ENCODE measurements at places on chromosomes 3 and 15.

DNA sequence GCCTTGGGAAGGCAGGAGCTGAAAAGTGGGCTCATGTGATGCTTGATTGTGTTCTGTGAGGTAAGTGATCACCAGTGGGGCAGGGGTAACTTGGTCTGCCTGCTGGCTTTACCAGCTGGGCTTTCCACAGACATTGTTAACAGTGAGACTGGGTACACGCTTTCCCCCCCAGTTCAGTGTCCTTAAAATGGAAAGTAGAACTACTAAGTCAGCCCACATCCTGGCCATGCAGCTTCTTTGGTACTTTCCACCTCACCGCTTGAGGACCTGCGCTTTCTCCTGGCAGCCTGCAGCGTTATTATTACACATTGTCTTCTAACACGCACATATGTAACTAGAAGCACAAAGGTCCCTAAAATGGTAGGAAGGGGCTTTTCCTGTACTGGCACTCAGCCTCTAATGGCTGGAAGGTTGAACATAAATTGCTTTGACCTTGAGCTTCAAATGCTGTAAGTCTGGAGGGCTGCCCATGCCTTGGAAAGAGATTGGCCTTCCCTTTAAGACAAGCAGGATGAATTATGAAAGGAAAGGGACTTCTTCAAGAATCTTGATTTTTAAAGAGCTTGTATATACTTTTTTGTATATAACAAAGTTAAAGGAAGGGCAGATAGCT lies 216.1 kb upstream of the ROPN1 start:
- no peak for DNase-seq

GRCh38 chr15:74364936-74365597 lies 2.4 kb downstream of the CYP11A1 start:
- DNase-seq = no peak

DNA sequence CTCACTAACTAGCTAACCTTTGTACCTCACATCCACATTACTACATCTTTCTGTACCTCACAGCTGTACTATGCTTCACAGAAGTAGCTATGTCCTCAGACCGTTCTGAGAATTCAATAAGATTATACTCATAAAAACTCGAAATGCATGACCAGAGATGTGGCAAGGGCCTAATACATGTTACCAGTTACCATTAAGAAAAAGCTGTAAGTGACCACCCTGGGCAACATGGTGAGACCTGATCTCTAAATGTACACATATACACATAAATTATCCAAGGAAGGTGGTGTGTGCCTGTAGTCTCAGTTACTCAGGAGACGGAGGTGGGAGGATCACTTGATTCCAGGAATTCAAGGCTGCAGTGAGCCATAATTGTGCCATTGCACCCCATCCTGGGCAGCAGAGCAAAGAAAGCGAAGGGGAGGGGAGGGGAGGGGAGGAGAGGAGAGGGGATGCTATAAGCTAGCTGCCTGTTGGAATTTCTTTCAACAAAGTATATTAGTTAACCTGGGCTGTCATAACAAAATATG lies 482.6 kb upstream of the ZNF717 start:
- DNase-seq = peak; percentile 40

DNA sequence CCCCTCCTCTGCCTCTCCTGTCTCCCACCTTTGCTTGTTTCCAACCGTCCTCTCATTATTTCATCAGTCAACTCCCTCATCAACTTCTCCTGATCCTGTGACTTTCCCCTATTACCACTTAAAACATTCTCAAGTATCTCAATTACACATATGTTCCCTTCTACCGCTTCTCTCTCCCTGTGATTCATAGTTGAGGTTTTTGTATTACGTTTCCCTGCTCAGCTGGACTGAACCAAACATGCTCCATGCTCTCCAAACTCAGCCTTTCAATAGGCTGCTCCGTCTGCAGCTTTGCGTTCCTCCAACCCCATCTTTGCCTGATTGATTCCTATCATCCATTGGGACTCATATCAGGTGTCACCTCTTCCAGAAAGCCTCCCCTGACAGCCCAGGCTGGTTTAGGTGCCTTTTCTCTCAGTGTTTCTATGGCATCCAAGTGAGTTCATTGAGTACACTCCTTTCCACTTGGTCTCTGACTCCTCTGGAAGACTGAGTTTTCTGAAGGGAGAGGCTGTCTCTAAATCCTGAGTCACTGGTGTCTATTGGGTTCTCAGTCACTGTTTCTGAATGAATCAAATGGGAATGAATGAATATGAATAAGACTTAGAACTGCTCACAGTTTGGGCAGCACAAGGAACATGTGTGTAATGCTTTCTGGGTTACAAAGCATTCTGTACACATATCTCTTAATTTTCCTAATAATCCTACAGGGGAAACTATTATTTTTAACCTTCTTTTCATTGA lies 56.4 kb downstream of the PLD1 start:
- DNase-seq = no peak

- peak; percentile 43 for DNase-seq
These were observed 8.8 kb upstream of the CPOX start for GRCh38 chr3:98602078-98602678.

DNA sequence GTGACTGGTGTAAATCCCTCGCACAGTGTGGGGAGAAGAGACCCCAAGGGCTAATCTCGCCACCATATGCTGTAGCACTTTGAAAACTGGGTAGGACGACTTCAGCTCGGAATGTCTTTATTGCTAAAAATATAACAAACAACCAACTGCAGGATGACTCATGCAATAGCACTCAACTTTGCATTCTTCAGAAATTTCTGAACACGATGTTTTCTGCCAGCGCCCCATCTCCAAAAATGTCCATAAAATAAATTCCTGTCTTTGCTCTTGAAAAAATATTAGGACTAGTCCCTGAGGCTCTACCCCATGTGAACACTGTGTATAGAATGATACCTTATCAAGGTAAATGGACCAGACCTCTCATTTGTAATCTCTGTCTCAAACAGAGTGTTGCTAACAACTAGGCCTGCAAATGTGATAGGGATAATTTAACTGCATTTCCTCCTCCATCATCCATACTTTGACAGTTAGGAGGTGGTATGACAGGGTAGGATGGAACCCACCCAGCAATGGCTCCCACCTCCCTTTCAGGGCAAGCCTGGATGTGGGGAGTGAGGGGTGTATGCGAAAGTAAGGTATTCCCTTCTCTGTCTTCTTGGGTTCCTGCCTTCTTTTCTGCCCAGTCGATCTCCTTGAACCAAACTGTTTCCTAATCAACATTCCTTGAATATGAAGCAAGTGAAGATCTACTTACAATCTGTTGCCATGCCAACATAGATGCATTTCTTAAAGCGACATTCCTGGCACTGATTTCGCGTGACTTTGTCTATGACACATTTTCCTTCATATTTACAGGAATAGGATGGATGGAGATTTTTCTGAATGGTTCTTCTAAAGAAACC lies 201.1 kb downstream of the NR1D2 start:
- DNase-seq = no peak

GRCh38 chr3:196499061-196499460 lies 4.5 kb downstream of the RNF168 start:
- DNase-seq = no peak

DNA sequence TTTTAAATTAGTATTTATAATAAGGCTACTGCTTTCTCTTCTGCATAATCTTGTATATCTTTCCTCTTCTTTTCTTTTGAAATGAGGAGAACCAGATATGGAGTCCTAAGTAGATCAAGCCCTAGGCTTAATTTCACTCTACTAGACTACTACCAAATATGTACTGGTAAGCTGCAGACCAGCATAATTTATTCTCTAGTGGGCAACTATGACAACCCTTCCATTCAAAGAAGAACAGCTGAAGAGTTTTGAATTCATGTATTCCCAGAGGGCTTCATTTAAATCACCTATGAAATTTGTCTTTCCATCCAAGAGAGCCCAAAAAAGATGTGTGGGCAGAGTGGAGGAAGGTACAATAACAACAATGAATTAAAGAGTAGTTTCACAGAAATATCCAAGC lies 10.0 kb downstream of the RAD18 start:
- no peak for DNase-seq

DNA sequence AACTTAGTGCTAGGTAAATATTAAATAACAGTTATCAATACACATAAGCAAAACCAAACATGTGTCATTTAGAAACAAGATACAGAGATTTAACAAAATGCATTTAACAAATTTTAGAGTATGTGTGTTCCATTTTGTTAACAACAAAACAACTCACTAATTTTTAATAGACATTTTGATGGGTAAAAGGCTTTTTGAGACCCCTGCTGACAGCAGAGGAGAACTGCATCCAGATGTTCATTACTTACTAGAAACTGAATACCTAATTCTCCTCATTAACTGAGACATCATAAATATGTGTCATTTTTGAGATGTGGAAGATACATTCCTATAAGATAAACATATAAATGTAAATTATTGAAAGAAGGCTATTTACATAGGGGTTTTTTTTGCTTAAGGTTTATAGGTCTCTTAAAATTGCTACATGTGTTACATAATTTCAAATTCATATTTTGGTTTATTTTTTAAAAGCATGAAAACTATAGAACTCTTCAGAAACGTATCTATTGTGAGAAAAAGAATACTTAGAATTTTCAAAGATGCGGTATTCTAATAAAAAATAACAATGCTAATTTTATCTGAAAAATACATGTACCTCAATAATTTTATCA lies 1009.8 kb downstream of the TUSC7 start:
- no peak for DNase-seq

DNA sequence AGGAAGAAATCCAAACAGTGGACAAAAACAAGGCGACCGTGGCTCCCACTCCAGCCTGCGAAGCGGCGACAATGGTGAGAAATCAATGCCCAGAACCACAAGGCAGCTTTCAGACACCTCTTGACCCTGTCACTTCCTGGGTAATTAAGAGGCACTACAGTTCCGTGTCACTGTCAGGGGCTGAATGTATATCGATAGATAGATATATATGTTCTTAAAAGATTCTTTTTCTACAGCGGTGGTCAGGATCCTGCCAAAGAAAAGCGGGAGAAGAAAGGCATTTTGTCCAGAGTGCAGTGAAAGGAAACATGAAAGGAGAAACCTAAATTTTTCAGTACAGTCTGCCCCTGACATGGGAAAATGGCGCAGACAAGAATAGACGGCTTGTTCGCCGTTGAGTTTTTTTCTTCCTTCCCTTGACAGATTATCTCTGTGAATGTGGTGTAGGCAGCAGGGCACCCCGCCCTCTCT lies 56.2 kb upstream of the HES1 start:
- no peak for DNase-seq
